A172 (cell line): ENCODE measurements at places on chromosomes 6 and 20. TPM values are rescaled to one million over a fixed set of nuclear protein-coding genes. Genes with fewer than 3 reads are reported as not detected.

NHSL1 gene
- 2.6 and 10.4 TPM in 2 replicates for total RNA-seq

ID4 gene
- total RNA-seq: 0.22 and 3.8 TPM in 2 replicates

PGM3 gene
- total RNA-seq: 57.2 and 57.8 TPM in 2 replicates

TFAP2D gene
- total RNA-seq: not detected in 2 replicates

CBLN4 gene
- not detected in 2 replicates for total RNA-seq

SAMD3 gene
- total RNA-seq: 0.07 and 0.28 TPM in 2 replicates

KCNK15 gene
- total RNA-seq: 0.62 TPM in 1 of 2 replicates, not detected in the other
